ENCODE measurements at places on chromosomes 1 and 21.

DNA sequence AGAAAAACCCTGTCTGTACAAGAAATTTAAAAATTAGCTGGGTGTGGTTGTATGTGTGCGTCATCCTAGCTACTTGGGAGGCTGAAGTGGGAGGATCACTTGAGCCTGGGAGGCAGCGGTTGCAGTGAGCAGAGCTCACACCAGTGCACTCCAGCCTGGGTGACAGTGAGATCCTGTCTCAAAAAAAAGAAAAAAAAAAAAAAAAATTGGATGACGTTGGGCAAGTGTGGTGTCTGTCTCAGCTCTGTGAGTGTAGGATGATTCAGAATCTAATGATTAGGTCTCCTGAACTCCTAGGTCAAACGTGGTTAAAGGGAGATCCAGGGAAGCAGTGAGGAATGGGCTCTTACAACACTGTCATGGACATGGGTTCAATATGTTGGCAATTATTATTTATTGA, 435.9 kb downstream of the KIF26B start:
- DNase-seq: no peak

DNA sequence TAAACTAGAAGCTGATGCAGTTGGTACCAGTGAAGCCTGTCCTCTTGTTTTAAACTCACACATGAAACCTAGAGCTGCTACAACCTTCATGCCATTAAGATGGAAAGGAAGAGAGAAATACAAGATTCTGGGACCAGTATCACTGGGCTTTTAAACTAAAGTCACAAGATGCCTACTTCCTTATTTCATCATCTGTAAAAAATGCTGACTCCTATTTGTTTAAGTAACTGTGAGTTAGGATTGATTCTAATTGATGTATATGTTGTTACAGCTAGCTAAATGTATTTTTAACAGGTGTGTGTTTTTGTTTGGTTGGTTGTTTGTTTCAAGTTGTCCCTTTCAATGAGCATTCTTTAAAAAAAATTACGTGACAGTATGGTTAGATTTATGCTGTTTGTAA, 833.3 kb upstream of the PRMT6 start:
- no peak for DNase-seq

- DNase-seq: no peak
Observed at GRCh38 chr1:1050577-1051052, 23.5 kb downstream of the RNF223 start.

GRCh38 chr1:209202830-209203532, 380.5 kb upstream of the CAMK1G start:
- DNase-seq: no peak

- no peak for DNase-seq
Observed at GRCh38 chr1:21568809-21569385, 59.7 kb downstream of the ALPL start.

DNA sequence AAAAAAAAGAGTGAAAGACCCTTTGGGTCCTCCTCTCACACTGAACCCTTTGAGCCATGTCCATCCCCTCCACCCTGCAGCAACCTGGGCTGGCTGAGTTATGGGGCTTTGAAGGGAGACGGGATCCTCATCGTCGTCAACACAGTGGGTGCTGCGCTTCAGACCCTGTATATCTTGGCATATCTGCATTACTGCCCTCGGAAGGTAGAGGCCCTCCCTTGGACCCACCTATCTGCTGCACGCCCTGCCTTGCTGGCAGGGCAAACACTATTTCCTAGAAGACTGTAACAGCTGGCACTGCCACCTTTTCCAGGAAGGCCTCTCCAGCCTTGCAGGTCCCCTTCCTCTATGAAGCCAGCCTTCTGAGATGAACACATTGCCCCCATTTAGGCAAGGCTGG, 1.1 kb downstream of the SLC50A1 start:
- no peak for DNase-seq
